Ascending aorta (tissue), 2 donors: ENCODE measurements at places on chromosomes 2 and 18. TPM values are rescaled to one million over a fixed set of nuclear protein-coding genes. Genes with fewer than 3 reads are reported as not detected.

DNA sequence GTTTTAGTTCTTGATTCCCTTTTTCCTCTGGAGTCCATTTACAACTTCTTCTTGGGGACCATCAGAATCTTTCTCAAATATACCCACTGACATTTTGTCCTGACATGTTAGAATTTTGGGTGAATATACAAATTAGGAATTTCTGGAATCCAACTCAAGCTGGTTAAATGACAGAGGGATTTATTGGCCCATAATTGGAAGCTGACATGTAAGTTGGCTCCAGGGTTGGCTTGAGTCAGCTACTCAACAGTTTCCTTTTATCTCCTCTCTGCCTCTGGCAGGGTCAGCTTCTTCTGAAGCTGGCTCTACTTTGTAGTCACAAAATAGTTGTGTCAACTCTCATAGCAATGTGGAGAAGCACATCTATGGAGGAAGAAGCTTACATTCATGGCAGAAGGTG is 36.6 kb upstream of the PPP1R1C start:
- no peak overlapping the region for H3K4me3 ChIP-seq
- no peaks in the 10 kb centered on the region for H3K36me3 ChIP-seq
- DNase-seq = no peak
- no peaks in the 10 kb centered on the region for H3K27me3 ChIP-seq
- H3K4me1 ChIP-seq = peaks cover 5% of the 10 kb centered on the region

DNA sequence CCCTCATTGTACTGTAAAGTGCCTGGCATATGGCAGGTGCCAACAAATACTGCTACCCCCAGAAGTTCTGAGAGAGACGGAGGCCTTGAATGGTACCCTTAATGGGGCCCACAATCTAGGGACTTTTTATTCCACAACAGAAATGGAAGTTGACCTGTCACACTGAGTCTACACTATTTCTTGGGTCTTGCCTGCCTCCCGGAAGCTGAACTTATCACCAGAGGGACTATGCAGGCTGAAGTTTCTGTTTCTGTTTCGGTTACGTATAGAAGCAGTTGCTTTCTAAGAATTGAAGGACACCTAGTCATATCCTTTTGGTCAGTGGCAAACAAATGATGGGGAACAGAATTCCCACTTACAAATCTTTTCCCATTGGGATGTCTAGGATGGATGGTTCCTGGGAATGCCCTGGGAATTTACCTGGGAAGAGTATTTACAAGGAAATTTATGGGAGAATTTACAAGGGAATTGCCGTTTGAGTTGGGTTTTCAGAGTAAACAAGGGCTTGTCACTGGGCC is 74.2 kb downstream of the HS1BP3 start:
- H3K27ac ChIP-seq = no peak overlapping the region
- H3K36me3 ChIP-seq = no peaks in the 10 kb centered on the region
- H3K4me3 ChIP-seq = no peak overlapping the region

COPS9 gene
- total RNA-seq = 4.7 TPM

- DNase-seq = no peak
- no peak overlapping the region for H3K4me3 ChIP-seq
- H3K27me3 ChIP-seq = no peaks in the 10 kb centered on the region
Measured at GRCh38 chr2:49567021-49567420, 412.7 kb upstream of the FSHR start.

- H3K27me3 ChIP-seq = no peaks in the 10 kb centered on the region
- no peak overlapping the region for H3K4me3 ChIP-seq
- H3K27ac ChIP-seq = no peak overlapping the region
- peak; percentile 15 for DNase-seq
- H3K36me3 ChIP-seq = no peaks in the 10 kb centered on the region
Measured at GRCh38 chr2:26563686-26564085, 77.5 kb downstream of the CIB4 start.

- peaks cover 8% of the 10 kb centered on the region for H3K36me3 ChIP-seq
- no peaks in the 10 kb centered on the region for H3K4me1 ChIP-seq
- no peak overlapping the region for H3K4me3 ChIP-seq
- no peak overlapping the region for H3K27ac ChIP-seq
Measured at GRCh38 chr2:196836440-196836839, 27.3 kb upstream of the C2orf66 start.

DNA sequence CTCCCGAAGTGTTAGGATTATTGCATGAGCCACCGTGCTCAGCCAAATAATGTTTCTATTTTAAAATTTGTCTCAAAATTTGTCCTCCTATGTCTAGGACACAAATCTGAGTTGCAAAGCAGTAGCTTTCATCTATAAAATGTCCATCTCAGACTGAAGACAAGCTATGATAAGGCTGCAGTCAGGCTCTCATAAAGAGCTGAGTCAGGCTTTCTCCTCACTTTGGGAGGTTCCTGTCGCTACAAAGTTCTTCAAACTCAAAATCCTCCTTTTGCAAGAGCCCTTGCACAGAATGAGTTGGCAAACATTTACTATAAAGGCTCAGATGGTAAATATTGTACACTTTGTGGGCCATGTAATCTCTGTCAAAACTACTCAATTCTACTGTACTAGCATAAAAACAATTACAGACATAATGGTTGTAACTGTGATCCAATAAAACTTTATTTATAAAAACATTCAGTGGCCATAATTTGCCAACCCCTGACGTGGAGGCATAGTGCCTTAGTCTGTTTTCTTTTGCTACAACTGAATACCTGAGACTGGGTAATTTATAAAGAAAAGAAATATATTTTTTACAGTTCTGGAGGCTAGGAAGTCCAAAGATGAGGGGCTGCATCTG is 154.9 kb upstream of the SATB2 start:
- no peaks in the 10 kb centered on the region for H3K36me3 ChIP-seq
- no peak for DNase-seq
- no peak overlapping the region for H3K27ac ChIP-seq
- H3K4me3 ChIP-seq = no peak overlapping the region

DNA sequence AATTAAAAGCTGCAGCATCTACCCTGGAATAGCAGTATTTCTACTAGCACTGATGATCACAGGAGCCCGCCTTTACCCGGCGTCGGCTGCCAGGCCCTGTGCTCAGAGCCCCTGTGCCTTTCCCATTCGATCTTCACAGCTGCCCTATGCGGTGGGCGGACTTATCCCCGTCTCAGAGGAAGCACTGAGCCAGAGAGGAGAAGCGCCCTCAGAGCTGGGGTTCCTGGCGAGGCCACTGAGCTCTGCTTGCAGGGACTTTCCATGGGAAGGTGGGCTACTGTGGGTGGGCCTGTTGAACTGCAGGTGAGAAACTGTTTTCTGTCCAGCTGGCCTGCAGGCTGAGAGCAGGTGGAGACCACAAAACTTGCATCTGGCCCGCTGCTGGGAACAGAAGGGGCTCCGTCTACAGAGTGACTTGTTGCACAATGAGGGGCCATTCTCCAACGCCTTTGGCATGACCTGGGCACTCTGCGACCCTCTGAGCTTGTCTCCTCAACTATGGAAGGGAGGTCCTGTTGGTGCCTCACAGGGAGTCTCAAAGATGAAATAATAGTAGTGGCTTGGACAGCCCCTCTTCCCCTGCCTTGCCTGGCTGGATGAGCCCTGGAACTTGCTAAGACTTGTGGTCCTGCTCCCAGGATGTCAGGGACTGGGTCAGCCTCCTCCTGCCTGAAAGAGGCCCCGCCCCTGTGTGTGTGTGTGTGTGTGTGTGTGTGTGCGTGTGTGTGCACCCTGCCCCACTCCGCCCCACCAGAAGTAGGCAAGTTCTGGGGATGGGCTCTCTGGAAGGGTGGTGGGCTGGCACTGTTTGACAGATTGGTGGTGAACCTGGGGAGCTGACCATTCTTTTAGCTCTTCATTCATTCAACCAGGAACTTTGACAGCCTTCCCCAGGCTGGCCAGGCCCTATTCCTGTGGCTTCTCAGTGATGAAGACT is 32.7 kb downstream of the GLI2 start:
- no peaks in the 10 kb centered on the region for H3K4me1 ChIP-seq
- DNase-seq = no peak
- no peak overlapping the region for H3K27ac ChIP-seq
- H3K36me3 ChIP-seq = no peaks in the 10 kb centered on the region

TUBB8B gene
- total RNA-seq = not detected

GRCh38 chr2:227386630-227387029 is 1.1 kb downstream of the SCYGR1 start:
- H3K4me1 ChIP-seq = no peaks in the 10 kb centered on the region
- no peaks in the 10 kb centered on the region for H3K27me3 ChIP-seq
- no peak overlapping the region for H3K4me3 ChIP-seq
- no peak overlapping the region for H3K27ac ChIP-seq
- no peaks in the 10 kb centered on the region for H3K36me3 ChIP-seq

- no peak for DNase-seq
- H3K4me1 ChIP-seq = no peaks in the 10 kb centered on the region
- H3K36me3 ChIP-seq = no peaks in the 10 kb centered on the region
- no peak overlapping the region for H3K4me3 ChIP-seq
- H3K27me3 ChIP-seq = no peaks in the 10 kb centered on the region
Measured at GRCh38 chr2:214079032-214079431, 331.8 kb upstream of the VWC2L start.

NUP35 gene
- not detected for total RNA-seq

- no peak for DNase-seq
- no peaks in the 10 kb centered on the region for H3K36me3 ChIP-seq
- H3K4me1 ChIP-seq = no peaks in the 10 kb centered on the region
- H3K27ac ChIP-seq = no peak overlapping the region
- H3K4me3 ChIP-seq = no peak overlapping the region
- H3K27me3 ChIP-seq = no peaks in the 10 kb centered on the region
Measured at GRCh38 chr2:165716091-165716490, 78.0 kb downstream of the GALNT3 start.

- no peak overlapping the region for H3K27ac ChIP-seq
- H3K27me3 ChIP-seq = no peaks in the 10 kb centered on the region
- H3K36me3 ChIP-seq = no peaks in the 10 kb centered on the region
- DNase-seq = no peak
- no peaks in the 10 kb centered on the region for H3K4me1 ChIP-seq
Measured at GRCh38 chr2:45267062-45267792, 258.0 kb upstream of the SIX2 start.

PDCD1 gene
- not detected for total RNA-seq

DNA sequence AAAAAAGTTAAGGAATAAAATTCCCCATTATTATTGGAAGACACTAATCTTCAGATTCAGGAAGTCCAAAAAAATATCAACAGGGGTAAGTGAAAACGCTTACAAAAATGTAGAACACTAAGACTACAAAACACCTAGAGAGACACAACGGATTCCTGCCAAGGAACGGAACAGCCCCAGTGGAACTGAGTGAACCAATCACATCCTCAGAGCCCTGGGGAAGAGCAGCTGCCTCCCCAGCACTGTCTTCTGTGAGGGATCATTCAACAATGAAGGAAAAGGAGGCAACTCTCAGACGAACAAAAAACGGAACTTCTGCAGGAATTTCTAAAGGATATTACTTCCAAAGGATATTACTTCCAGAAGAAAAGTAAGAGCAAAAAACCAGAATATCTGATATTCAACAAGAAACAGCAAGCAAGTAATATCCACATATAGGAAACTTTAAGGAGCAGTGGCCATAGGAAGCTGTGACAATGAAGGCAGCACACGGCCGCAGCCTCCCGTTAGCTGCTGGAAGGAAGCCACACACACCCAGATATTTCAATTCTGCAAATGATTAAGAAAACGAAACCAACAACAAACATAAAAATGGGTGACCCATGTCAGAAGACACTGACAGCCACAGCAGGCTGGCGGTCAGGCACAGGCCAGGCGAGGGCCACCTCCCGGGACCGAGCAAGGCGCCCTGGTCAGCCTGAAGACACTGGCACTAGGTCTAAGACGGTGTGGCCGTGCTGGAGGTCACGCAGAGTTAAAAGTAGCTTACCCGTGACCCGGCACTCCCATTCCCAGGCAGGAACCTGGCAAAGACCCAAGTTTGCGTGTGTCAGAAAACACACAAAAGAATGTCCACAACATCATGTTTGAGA is 81.8 kb downstream of the HDAC4 start:
- H3K4me1 ChIP-seq = no peaks in the 10 kb centered on the region
- H3K36me3 ChIP-seq = no peaks in the 10 kb centered on the region
- no peak overlapping the region for H3K4me3 ChIP-seq

DNA sequence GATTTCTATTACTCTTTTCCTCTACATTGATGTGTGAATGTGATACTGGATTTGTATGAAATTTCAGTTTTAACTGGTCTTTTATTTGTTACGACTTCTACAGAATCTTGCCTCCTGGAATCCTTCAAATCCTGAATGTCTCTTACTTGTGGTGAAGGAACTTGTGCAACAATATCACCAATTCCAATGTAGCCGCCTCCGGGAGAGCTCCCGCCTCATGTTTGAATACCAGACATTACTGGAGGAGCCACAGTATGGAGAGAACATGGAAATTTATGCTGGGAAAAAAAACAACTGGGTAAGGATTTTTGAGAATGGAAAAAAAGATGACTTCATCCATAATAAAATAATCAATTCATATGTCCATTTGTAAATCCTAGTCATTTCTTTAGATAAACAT is 134.6 kb downstream of the BABAM2 start:
- peaks cover 4% of the 10 kb centered on the region for H3K36me3 ChIP-seq
- no peaks in the 10 kb centered on the region for H3K27me3 ChIP-seq
- no peaks in the 10 kb centered on the region for H3K4me1 ChIP-seq
- DNase-seq = no peak

GRCh38 chr2:65922794-65923193 is 490.4 kb upstream of the SPRED2 start:
- no peak for DNase-seq
- H3K27ac ChIP-seq = no peak overlapping the region
- H3K4me1 ChIP-seq = peaks cover 3% of the 10 kb centered on the region
- H3K36me3 ChIP-seq = no peaks in the 10 kb centered on the region
- H3K4me3 ChIP-seq = no peak overlapping the region
- no peaks in the 10 kb centered on the region for H3K27me3 ChIP-seq

GRCh38 chr18:24270358-24270936 is 127.2 kb downstream of the OSBPL1A start:
- no peaks in the 10 kb centered on the region for H3K36me3 ChIP-seq
- H3K4me1 ChIP-seq = no peaks in the 10 kb centered on the region
- no peaks in the 10 kb centered on the region for H3K27me3 ChIP-seq

GRCh38 chr2:46241344-46241743 is 55.9 kb upstream of the EPAS1 start:
- H3K4me3 ChIP-seq = no peak overlapping the region
- no peak overlapping the region for H3K27ac ChIP-seq
- H3K27me3 ChIP-seq = no peaks in the 10 kb centered on the region
- H3K4me1 ChIP-seq = no peaks in the 10 kb centered on the region
- DNase-seq = no peak
- no peaks in the 10 kb centered on the region for H3K36me3 ChIP-seq

DNA sequence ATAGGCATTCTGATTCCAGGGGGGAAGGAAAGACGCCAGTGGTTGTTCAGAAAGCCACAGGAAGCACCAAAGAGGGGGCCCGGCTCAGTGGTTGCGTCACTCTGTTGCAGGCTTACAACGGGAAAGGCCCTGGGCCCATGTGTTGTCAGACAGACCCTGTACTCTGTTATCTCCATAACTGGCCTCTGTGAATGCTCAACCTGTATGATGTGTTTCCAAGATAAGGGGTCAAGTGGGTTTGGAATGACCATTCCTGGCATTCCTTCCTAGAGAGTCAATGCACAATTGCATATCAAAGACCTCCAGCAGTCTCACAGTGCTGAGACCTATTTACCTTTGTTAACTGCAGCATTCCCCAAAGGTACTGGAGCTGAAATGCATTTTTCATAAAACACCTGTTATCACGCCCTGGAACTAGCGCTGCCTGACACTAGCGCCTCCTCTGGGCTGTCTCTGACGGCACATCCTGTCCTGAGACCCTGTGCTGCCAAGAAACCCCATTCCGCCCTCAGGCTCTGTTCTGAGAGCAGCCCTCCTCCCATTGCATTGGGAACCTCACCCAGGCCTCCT is 13.2 kb upstream of the LRRFIP1 start:
- peak overlapping the region; percentile 89 for H3K27ac ChIP-seq
- peaks cover 51% of the 10 kb centered on the region for H3K4me1 ChIP-seq
- no peaks in the 10 kb centered on the region for H3K27me3 ChIP-seq
- no peak for DNase-seq
- H3K4me3 ChIP-seq = no peak overlapping the region
- no peaks in the 10 kb centered on the region for H3K36me3 ChIP-seq
